Kidney glomerular epithelial cell (primary cell): ENCODE measurements at places on chromosomes 6 and 20.

DNA sequence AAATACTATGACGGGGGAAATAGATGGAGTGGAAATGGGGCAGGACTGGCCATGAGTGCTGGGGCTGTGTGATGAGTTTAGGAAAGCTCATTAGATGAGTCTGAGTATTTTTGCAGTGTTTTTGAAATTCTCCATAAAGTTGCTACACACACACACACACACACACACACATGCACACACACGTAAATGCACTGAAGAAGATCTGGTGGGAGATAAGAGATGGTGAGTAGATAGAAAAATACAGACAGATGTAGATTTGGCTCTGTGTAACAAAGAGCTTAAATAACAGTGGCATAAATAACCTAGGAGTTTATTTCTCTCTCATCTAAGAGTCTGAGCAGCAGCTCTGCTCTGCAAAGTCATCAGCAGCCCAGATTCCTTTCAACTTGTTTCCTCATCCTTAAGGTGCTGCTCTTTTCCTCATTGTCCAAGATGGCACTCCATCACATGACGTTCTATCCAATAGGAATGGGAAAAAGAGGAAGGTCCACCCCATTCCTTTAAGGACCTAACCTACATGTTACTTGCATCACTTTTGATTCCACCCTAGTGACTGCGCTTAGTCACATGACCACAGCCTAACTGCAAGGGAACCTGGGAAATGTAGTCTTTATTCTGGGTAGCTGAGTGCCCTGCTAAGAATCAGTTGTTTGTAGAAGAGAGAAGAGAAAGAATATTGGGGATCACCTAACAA is 76.4 kb downstream of the EYA2 start:
- DNase-seq = no peak

- no peak for DNase-seq
Measured at GRCh38 chr6:324116-324728, 31.9 kb downstream of the DUSP22 start.

DNA sequence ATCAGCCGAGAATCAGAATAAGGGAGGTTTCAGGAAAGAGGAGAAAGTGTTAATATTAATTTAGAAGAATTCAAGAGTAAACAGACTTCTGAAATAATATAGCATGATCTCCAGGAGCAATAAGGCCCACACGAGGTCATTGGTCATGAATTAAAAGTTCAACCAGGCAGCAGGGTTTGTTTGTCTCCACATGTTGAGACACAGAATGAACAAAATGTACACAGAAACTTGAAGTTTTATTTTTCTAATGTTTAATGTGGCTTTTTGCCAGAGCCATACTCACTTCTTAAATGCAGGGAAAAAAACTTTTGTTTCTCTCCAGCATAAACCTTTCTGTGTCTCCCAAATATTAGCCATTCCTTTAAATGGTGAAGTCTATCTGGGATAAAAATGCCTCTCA is 504.5 kb downstream of the HDGFL1 start:
- no peak for DNase-seq

- DNase-seq = no peak
Measured at GRCh38 chr20:25222461-25223178, 25.3 kb upstream of the PYGB start.

- DNase-seq = peak; percentile 60
Measured at GRCh38 chr6:6724539-6725467, 136.3 kb downstream of the LY86 start.

DNA sequence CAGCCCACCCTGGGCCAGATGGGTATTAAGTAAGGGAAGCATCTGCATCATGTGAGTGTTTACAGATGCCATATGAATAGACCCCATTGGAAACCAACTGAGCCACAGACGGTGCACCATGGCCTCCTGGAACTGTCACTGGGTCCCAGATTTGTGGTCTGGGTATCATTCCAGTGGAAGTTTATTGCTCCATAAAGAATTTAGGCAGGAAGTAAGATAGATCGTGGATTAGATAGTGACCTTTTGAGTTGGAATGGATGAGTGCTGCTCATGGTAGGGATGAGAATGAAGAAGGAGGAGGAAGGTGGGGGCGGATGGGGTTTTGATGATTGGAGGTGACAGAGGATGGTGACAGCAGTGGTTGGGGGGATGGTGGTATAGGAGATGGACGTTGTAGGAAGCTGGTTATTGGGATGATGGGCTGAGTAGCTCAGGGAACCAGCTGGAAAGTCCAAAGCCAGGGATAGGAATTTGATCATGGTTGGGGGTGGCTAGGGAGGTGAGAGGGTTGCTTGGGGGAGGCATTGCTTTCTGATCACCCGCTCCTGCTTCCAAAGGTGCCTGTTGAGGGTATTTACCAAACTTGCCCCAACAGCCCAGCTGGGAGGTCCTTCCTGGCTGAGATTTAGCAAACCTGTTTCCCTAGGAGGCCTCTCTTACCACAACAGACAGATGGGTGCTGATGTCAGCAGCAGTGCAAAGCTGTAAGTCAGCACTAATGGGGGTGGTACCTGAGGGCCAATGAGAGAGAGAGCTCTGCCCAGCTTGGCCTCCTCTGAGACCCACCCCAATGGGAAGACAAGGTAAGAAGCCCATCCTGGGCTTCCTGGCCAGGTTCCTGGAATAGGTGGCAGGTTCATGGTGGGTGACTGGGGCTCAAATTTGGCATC is 78.0 kb downstream of the VEGFA start:
- DNase-seq = no peak

- DNase-seq = no peak
Measured at GRCh38 chr6:5521322-5521721, 260.0 kb downstream of the FARS2 start.

DNA sequence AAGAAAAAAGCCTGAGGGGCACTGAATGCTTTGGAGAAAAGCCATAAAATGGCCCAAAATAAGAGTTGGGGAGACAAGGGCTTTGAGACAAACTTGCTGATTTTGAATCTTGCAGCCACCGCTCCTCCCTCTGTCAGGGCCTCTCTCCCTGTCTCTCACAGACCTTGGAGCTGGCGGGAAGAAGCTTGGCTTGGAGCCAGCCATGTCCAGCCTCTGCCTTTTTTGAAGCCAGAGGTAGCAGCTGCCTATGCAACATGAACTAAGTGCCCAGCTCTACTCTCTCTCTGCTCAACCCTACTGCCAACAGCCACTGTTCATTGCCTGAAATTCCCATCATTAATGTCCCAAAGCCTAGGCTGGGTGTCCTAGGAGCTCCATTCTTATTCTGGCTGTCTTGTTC is 63.7 kb upstream of the CTNNBL1 start:
- DNase-seq = no peak

DNA sequence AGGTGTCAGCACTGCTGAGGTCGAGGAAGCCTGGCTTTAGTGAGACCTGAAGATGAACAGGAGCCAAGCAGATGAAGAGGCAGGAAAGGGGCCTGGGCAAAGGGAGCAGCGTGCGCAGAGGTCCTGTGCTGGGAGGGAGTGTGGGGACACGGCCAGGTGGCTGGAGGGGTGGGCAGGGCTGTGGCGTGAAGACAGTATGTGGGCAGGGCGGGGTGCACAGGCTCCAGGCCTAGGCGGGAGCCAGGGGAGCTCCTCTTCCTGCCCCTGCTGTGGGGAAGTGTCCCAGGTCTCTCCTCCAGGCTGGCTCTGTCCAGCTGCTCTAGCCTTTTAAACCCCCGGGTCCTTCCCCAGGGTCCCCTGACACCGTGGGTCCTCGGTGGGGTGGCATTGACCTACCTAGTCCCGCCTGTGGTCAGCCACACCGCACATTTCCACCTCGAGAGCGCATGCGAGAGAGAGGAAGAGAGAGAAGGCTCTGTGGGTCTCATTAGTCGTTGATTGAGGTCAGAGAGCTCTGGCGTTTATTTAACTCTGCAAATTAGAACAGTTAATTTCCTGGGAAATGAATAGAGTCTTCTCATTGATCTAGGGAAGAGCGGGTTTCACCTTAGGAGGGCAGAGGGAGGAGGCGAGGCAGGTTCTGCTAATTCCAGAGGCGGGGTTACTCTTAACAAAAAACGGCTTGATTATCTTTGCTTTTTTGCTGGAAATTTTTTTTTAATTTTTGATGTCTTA is 68.8 kb downstream of the CDH4 start:
- DNase-seq = no peak

DNA sequence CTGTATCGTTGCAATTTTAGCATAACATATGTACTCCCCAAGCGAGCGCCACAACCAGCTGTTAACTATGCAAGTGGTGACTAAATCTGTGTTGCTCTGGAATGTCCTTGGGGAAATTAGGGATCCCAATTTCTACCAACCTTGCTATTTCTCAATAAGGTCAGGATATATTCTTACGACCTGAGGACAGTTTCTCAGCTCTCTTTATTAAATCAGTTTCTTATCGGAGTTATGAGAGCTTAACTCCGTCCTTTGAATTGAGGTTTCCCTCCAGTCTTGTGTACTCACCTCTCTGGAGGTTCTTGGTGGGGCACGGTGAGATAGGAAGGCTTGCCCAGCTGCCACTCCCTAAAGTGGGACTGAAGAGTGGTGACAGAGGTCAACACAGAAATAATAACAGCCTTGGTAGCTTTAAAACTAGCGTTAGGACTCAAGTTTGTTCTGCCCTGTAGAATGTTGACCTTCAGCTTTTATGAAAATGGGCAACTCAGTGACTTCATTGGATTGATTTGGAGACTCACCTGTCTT is 694 bp downstream of the MRPS18B start:
- DNase-seq = peak; percentile 64

DNA sequence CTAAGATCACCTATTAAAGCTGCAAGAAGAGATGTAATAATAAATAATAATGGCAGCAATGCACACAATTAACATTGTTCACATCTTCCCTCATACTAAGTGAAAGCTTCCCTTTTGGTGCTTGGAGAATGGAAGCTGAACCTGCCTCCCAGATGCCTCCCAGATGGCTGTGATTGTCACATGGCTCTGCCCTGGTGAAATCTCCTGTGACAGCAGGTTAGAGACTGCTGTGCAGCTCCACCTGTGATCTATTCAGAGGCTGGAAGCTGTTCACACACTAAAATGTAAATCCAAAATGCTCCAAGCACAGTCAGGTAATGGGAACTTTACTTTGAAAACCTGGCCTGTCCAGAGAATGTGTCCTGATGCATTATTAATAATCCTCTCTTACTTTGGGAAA is 41.7 kb upstream of the RGS17 start:
- DNase-seq = no peak

DNA sequence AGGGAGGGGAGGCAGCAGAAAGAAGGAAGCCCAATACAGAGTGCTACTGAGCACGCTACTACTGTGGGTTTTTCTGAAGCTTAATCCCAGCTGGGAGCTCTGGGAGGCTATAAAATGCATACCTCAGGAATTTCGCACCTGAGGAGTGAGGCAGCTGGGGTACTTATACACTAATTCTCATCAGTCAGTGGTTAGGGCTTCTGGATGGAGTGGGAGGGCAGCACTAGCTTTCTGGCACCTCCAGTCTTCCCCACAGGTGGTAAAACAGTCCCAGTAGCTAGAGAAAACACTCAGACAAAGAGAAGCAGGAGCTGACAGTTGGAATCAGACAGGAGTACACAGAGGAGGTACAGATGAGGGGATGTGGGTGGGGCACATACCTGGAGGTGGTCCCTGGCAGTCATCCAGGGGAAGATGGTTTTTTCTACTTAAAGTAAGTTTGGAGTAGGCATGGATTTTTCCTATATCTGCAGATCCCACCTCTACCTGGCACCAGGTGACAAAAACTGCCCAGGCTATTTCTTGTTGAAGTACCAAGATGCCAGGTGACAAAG is 37.8 kb downstream of the CPXM1 start:
- DNase-seq = no peak

DNA sequence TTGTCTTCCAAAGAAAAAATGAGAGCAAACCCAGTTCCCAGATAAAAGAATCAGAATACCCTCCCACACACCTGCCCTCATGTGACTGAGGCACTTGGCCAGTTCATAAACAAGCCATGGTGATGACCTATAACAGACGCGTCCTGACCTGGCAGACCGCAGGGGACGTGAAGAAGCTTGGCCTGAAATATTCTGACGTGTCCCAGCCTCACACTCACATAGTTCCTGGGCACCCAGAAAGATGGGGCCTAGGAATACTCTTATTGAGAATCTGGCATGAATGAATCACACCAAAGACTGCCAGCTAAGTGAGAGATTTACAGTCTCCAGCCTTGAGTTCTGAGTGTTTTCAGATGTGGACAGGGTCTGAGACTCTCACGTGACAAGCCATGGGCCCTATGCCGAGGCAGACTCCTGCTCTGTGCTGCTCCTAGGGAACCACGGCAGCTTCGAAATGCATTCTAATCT is 17.2 kb upstream of the MAP3K4 start:
- peak; percentile 57 for DNase-seq

GRCh38 chr20:48333707-48334106 is 494.1 kb downstream of the PREX1 start:
- DNase-seq = no peak

DNA sequence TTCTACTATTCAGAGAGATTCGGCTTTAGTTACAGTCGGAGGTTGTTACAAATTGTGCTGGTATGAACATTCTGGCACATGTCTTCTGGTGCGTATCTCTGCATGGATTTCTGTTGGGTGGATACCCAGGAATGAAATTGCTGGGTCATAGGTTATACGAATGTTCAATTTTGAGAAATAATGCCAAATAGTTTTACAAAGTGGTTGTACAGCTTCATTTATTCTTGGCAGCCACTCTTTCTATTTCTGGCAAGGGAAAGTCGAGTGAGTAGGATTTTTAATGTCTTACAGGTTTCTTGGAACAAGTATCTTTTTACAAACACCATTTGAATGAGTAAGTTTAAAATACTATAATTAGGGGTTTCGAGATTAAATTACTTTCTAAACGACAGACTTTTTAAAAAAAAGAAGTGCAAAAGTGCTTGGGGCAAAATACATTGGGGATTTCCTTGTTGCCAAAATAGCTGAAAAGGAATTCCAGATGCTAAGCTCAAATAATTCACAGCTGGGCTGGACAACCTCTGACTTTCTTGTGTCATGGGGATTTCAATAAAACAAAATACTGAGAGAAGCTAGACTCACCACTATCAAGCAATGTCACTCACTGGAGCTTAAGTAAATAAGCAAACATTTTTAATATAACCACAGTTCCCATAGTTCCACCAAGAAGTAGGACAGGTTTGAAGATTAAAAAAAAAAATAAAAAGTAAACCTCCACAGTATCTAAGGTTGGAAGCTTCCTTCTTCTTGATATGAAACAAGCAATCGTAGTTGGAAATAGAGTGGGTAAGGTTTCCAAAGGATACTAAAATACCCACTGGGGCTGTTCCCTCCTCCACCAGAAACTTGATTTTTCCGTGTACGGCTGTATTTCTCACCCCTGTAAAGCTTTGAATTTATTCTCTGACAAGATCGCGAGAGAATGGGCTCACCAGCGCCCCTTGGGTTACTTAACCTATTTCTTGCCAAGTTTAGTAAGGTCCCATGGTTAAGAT is 21.6 kb upstream of the GFOD1 start:
- no peak for DNase-seq

DNA sequence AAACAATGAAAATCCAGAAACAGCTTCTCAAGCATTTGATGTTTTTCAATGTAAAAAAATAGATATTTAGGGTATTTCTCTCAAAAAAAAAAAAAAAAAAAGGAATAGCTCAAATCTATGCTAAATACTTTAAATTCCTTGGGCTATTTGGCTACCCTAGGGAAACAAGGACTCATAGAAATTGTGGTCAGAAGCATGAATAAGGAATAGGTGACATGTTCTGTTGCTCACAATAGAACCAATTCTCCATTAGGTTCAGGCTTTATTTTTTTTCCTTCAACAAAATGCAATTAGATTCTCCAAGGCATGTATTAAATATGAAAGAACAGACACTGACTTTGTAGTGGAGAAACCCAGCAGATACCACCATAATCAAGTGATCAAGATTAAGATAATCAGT is 904.3 kb upstream of the FLRT3 start:
- DNase-seq = no peak

GRCh38 chr20:34558320-34559218 is at the start of gene MAP1LC3A:
TSS of gene MAP1LC3A (plus strand) at chr20:34558718. CDS start at chr20:34558869, 151 bp downstream.
- peak; percentile 63 for DNase-seq

GRCh38 chr6:131937226-131937625 is 13.9 kb downstream of the CCN2 start:
- peak; percentile 25 for DNase-seq
